ENCODE measurements at places on chromosomes 5 and 9.
A peak's percentile ranks its signal among the peaks of the same experiment; 100 is the strongest.

GRCh38 chr9:9565700-9566099, 1047.1 kb downstream of the PTPRD start:
- no peak for DNase-seq

GRCh38 chr5:150614661-150615060, 25.8 kb upstream of the SYNPO start:
- DNase-seq, result no peak

DNA sequence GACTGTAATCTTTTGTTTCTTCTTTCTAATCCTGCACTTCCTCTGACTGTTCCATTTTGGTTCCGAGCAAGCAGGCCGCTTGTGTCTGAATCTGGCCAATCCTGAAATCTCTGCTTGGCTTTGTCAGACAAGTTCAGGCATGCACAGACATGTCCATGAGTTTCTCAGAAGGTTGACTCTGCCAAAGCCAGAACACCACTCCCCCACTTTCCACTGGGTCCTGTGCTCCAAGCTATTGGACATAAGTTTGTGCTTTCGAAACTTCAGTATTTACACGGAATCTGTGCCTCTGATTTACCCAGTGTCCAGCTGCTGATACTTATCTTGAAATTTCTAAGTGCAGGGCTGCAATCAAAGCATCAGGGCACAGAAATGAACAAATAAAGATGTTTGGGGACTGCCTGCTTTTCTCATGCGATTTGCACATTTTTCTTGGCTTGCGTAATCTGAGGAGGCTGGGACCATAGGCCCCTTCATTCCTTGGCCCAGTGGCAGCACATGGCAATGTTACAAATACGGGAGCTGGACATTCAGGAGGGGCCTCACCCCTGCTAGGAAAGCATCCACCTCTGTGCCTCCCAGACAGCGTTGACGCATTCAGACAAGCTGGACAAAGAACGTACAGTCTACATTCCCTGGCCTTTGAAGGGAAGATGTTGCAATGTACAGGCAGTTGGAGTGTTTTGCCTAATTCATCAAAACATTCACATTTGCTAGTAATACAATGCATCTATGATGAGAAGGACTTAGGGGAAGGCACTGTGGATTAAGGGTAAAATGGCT, 209.2 kb upstream of the PAPPA start:
- DNase-seq, result no peak

GRCh38 chr5:8184455-8185063, 315.6 kb downstream of the MTRR start:
- DNase-seq, result peak; percentile 36

GRCh38 chr5:58326022-58326421, 133.9 kb downstream of the PLK2 start:
- DNase-seq, result no peak

DNA sequence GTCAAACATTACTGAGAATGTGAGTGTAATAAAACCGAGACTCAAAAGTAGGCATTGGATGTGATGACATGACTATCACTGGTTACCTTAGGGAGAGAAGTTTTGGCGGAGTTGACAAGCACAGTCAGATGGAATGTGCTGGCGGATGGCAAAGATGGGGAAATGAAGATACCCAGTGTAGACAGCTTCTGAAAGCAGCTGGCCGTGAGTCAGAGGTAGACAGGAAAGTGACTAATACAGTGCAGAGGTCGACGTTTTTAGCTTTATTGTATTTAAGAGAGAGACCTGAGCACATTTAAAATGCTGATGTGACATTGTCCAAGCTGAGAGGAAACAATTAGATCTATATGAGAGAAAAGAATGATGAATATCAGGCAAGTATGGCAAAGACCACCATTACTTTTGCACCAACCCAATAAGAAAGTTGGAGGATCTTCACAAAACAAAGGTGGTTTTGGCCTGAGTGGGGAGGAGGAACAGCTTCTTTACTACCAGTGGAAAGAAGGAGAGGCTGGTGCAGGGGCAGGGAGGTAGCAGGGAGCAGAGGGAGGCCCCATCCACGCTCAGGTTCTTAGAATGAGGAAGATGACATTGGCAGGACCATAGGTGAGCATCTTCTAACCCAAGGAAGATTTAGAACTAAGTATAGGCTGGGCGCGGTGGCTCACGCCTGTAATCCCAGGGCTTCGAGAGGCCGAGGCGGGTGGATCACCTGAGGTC, 36.7 kb upstream of the KCNIP1 start:
- no peak for DNase-seq

- DNase-seq, result no peak
Observed at GRCh38 chr5:105922574-105922973, 1748.2 kb downstream of the EFNA5 start.

DNA sequence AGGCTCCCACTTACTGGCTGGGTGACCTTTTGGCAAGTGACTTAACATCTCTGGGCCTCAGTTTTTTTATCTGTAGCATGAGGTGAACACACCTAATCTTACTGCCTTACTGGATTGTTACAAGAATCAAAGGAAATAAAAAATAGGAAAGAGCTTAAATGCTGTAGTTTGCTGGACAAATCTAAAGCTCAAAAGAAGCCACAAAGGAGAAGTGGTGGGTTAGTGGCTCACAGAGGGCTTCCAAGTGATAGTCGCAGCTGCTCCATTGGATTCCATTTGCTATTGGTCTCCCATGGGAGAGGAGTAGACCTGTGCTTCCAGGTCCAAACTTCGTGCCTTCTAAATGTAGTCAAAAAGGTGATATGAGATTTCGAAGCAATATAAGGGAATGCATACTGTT, 123.6 kb downstream of the SEMA6A start:
- DNase-seq, result no peak

GRCh38 chr5:32020271-32020670, 153.8 kb downstream of the GOLPH3 start:
- DNase-seq, result no peak
